Kidney epithelial cell (primary cell): ENCODE measurements at places on chromosomes 12 and 14. TPM values are rescaled to one million over a fixed set of nuclear protein-coding genes. Genes with fewer than 3 reads are reported as not detected.

Gene SUDS3
- total RNA-seq = 30.5 and 45.9 TPM in 2 replicates

Gene SYNDIG1L
- total RNA-seq = not detected in 2 replicates

Gene PPP1CC
- total RNA-seq = 81.6 and 93.1 TPM in 2 replicates

Gene DIO2
- 0.07 TPM in 1 of 2 replicates, not detected in the other for total RNA-seq

Gene EML1
- 6.4 and 11.6 TPM in 2 replicates for total RNA-seq

Gene TMEM63C
- total RNA-seq = 0.62 and 1.1 TPM in 2 replicates

Gene C1R
- 7.5 and 13.5 TPM in 2 replicates for total RNA-seq

Gene EIF2S3B
- 0.62 and 1.3 TPM in 2 replicates for total RNA-seq

Gene MED13L
- 44.9 and 45.9 TPM in 2 replicates for total RNA-seq

Gene GARIN6
- not detected in 2 replicates for total RNA-seq

Gene SIX6
- total RNA-seq = not detected in 2 replicates

Gene NYNRIN
- total RNA-seq = 6.0 and 6.3 TPM in 2 replicates

Gene SPIC
- not detected in 2 replicates for total RNA-seq

Gene RTL1
- 1.1 and 1.2 TPM in 2 replicates for total RNA-seq

Gene EMP1
- 174 and 241 TPM in 2 replicates for total RNA-seq

Gene TRPV4
- total RNA-seq = 0.75 and 1.7 TPM in 2 replicates
